ENCODE measurements at places on chromosomes 7 and 10. TPM values are rescaled to one million over a fixed set of nuclear protein-coding genes. Genes with fewer than 3 reads are reported as not detected.

NAT16 gene
- not detected for total RNA-seq

NXPH1 gene
- total RNA-seq: 2.8 TPM

PKD2L1 gene
- not detected for total RNA-seq

IQUB gene
- 0.26 TPM for total RNA-seq

HYAL4 gene
- not detected for total RNA-seq

BAIAP2L1 gene
- total RNA-seq: 2.9 TPM
